ENCODE measurements at places on chromosomes 2 and 18. TPM values are rescaled to one million over a fixed set of nuclear protein-coding genes. Genes with fewer than 3 reads are reported as not detected.

DNA sequence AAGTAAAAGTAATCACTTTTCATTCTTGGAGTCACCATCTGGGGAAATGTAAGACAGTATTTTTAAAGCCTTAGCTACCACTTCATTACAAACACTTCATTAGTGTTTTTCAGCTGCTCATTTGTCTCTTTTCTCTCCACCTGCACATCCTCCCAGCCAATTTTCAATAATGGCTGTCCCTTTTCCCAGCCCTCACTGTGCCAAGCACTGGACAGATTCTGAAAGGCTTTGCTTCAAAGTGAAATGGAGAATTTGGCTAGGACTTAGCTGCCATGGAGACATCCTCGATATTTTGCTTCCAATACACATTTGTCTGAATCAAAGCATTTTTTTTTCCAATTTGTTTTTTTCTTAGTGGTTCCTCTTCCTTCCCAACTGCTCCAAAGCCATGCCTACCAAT is 272.4 kb upstream of the NRXN1 start:
- no peak for DNase-seq

DNA sequence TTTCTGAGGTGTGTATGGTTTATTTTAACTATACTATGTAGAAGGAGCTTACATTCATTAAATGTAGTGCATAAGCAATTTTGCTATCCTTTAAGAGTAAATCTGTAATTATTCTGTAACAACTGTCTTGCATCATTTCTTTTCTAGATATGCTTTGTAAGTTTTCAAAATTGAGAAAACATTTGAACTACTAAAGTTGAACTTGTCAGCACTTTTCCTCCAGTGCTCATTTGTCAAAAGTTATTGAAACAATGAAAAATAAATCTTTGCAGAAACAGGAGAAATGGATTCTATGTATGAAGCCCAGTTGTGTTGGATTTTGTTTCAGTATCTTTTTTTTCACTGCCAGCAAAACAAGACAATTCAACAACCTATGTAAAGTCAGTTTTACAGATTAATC is 14.5 kb upstream of the ZNF385B start:
- no peak for DNase-seq

DNA sequence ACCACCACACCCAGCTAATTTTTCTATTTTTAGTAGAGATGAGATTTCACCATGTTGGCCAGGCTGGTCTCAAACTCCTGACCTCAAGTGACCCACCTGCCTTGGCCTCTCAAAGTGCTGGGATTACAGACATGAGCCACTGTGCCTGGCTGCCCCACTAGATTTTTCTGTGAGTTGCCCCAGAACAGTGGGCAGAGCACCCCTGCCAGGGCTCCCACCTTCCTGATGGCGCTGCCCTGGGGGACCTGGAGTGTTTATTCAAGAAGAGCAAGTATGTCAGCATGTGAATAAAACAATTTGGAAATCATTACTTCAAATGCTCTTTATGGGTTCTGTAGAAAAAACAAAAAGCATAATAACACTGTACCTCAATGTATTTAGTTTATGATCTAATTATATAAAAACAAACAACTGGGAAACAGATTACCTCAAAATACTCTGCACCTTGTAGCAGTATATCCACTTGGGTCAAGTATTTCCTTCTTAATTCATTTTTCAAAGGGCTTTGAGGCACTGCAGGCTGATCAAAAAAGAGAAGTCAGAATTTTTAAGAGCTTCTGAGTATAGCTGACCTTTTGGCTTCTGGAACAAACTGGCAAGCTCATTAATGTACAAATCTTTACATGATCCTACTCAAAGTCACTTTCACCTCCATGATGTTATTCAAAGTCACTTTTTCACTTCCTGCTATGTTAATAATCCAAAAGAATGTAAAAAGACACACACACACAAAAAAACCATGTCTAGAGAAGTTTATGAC is 8.9 kb downstream of the HJURP start:
- DNase-seq, result no peak

- no peak for DNase-seq
These were observed 145.4 kb upstream of the TWIST2 start for GRCh38 chr2:238702276-238703052.

DNA sequence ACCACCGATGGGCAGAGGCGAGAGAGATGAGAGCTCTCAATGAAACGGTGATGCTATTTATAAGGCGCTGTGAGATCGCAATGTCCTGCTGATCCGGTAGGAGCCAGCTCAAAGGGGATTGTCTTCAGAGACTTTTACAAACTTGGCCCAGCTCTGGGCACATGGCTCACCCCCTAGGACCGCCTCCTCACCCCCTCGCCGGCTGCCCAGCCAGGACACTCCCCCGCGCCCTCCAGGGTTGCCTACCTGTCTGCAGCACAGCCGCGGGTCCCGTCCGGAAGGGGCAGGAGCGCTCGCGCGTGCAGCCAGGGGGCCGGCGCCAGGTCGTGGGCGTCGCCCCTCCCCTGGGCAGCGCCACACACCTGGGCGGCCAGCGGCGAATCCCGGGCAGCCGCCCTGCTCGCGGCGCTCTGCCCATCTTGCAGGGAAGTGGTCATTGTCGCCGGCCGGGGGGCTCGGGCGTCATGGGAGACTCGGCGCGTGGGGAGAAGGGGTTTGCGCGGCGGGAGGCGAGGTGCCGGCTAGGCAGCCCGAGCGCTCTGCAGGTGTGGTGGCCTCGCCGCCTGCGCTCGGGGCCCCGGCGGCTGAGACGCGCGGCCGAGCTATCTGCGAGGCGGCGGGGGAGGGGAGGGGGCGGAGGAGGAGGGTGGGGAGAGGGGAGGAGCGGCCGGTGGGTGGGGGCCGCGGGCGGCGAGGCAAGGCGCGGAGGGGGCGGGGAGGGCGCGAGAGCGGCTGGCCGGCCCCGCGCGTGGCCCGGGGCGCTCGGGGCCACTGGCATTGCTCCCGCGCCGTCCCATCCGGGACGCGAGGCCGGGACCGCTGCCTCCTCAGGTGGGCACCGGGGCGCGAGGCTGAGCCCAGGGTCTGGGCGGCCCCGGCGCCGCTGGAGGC is at the start of gene GRB14:
Gene GRB14 (minus strand): TSS at position 610 of the 891 bp plus-strand sequence. CDS start 173 bp downstream, at position 437.
- peak; percentile 72 for DNase-seq

DNA sequence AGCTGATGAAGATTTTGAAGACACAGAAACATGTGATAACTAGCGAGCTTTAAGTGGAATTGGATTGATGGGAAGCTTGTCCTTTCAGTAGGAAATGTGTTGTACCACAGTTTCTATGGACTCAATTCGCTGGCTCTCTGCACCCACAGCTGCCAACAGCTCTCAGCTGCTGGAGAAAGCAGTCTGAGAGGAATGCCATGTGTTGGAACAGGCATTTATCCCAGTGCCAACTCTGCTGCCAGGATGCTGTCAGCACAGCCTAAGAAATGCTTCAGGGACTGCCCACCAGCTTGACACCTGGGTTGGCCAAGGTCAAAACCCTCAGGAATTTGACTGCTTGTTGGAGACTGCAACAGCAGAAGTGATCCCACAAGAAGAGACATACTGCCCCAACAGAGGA is 193.0 kb upstream of the THSD7B start:
- no peak for DNase-seq

EFEMP1 gene
- 219 TPM for total RNA-seq

CSRNP3 gene
- total RNA-seq, result 2.3 TPM

IL1RL2 gene
- not detected for total RNA-seq

PSTPIP2 gene
- 11.5 TPM for total RNA-seq
